SJSA1 (cell line): ENCODE measurements at places on chromosomes 16 and 17.

DNA sequence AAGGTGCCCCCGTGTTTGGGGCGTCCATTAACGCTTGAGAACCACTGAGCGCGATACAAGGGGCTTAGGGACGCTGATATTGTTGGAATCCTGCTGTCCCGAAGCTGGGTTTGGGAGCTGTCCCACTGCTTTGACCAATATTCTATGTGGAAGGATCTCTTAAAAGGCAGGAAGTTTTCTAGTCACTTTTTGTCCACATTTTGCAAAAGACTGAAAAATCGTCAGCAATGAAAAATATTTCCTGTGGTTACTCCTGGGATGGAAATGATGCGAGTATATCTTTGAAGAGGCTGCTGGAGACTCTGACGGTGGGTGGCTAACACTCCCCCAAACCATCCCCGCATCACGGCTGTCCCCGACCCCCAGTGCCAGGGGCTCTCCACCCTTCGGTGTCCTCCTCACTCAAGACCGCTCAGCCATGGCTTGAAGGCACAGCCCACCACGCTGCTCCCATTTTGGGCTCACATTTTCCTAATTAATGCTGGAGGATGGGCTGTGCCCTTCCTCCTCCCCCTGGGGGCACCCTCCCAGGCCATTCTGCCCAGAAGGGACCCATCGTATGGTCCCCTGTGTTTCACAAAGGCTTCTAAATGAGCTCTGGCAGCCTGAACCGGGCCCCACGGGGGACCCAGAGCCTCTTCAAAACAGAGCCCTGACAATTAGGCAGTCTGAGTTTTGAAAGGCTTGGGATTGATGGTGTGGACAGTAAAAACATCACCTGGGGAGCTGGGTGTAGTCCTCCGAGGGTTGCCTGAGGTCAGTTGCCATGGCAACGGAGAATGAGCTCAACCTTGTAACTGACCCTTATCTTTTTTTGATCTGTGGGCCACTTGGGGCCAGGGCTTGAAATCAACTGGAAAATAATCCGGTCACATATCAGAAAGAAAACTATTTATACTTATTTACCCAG, 158.6 kb downstream of the C16orf78 start:
- H3K27me3 ChIP-seq = no peaks in the 10 kb centered on the region
- peaks cover 4% of the 10 kb centered on the region; the same call in 1 of the 2 replicates for H3K4me1 ChIP-seq
- H3K4me3 ChIP-seq = no peak overlapping the region
- H3K27ac ChIP-seq = no peak overlapping the region
- DNase-seq = no peak
- H3K36me3 ChIP-seq = no peaks in the 10 kb centered on the region

DNA sequence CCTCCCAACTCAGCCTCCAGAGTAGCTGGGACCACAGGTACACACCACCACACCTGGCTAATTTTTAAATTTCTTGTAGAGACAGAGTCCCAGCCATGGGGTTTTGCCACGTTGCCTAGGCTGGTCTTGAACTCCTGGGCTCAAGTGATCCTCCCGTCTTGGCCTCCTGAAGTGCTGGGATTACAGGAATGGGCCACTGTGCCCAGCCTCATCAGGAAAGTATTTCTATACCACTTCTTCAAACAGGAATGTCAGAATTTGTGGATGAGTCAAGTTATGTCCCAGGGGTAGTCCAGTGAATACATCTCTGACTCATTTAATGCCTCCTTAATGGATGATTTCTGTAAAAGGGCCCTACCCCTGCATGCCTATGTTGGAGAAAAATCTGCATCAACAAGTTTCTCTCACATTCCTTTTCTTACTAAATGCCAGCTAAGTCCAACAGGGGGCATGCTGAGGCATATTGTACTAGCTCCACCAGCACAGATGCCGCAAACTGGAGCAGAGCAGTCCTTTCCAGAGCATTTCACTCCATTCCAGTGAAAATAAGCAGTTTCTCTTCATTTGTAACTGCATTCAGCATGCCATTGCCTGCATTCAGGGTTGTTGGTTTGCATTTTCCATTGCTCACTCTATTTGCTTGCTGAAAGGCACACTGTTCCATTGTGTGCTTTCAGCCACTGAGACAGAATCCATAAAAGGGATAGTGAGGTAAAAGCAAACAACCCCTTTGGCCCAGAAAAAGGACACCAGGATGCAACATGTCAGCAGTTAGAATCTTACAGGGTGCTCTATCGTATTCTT, 5.3 kb upstream of the CAVIN1 start:
- H3K27ac ChIP-seq = peak overlapping the region; percentile 57
- H3K4me3 ChIP-seq = no peak overlapping the region
- no peaks in the 10 kb centered on the region for H3K36me3 ChIP-seq
- no peaks in the 10 kb centered on the region for H3K27me3 ChIP-seq

- no peak overlapping the region for H3K27ac ChIP-seq
- H3K4me3 ChIP-seq = no peak overlapping the region
- no peaks in the 10 kb centered on the region for H3K36me3 ChIP-seq
- H3K27me3 ChIP-seq = no peaks in the 10 kb centered on the region
- H3K4me1 ChIP-seq = peaks cover 21% of the 10 kb centered on the region
Observed at GRCh38 chr16:82715160-82715559, 88.4 kb downstream of the CDH13 start.

DNA sequence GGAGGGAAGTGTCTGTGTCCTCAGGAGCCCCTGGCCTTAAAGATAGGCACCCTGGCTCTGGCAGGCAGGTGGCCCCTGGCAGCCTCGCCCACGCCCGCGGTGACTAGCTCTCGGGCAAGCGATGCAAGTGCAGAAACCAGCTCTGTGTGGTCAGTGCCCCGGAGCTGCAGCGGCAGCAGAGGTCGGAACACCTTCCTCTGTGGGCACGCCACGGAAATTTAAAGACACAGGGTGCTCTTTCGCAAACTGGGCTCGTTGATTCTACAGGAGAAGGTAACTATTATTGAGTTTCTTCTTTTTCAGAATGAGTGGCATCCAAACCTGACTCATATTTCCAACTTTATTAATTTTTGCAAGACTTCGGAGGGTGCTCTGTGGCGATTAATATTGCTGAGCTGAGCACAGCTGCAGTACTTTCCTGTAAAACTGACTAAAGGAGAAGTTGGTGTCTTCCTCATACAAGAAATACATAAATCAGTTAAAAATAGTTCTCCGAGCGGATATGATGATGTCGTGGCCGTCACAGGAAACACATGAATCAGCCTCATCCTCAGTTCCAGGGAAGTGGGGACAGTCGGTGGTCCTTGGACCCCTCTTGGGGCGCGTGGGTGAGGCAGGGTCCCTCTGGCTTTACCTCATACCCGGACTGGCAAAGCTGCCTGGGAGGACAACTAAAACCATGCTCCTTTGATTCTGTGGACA, 120.2 kb downstream of the METRNL start:
- DNase-seq = no peak
- H3K27ac ChIP-seq = no peak overlapping the region
- peaks cover 32% of the 10 kb centered on the region for H3K4me1 ChIP-seq
- no peak overlapping the region for H3K4me3 ChIP-seq

GRCh38 chr17:538181-538973, 176.3 kb downstream of the VPS53 start:
- H3K27me3 ChIP-seq = no peaks in the 10 kb centered on the region
- no peak for DNase-seq
- H3K27ac ChIP-seq = no peak overlapping the region
- H3K4me3 ChIP-seq = no peak overlapping the region
- no peaks in the 10 kb centered on the region for H3K4me1 ChIP-seq
- H3K36me3 ChIP-seq = peaks cover 21% of the 10 kb centered on the region

GRCh38 chr17:50499721-50500120, 8.5 kb upstream of the MYCBPAP start:
- no peaks in the 10 kb centered on the region for H3K36me3 ChIP-seq

- H3K4me1 ChIP-seq = peaks cover 66% of the 10 kb centered on the region
- H3K27me3 ChIP-seq = no peaks in the 10 kb centered on the region
Observed at GRCh38 chr16:87216841-87217275, 100.3 kb downstream of the C16orf95 start.

GRCh38 chr17:41278176-41278955, 2.9 kb downstream of the KRTAP9-7 start:
- H3K27ac ChIP-seq = no peak overlapping the region
- no peaks in the 10 kb centered on the region for H3K36me3 ChIP-seq
- DNase-seq = no peak
- H3K4me1 ChIP-seq = peaks cover 15% of the 10 kb centered on the region

- no peak overlapping the region for H3K4me3 ChIP-seq
- no peaks in the 10 kb centered on the region; the same call in 1 of the 2 replicates for H3K4me1 ChIP-seq
- no peak overlapping the region for H3K27ac ChIP-seq
Observed at GRCh38 chr16:88744577-88745521, 38.5 kb downstream of the CTU2 start.

DNA sequence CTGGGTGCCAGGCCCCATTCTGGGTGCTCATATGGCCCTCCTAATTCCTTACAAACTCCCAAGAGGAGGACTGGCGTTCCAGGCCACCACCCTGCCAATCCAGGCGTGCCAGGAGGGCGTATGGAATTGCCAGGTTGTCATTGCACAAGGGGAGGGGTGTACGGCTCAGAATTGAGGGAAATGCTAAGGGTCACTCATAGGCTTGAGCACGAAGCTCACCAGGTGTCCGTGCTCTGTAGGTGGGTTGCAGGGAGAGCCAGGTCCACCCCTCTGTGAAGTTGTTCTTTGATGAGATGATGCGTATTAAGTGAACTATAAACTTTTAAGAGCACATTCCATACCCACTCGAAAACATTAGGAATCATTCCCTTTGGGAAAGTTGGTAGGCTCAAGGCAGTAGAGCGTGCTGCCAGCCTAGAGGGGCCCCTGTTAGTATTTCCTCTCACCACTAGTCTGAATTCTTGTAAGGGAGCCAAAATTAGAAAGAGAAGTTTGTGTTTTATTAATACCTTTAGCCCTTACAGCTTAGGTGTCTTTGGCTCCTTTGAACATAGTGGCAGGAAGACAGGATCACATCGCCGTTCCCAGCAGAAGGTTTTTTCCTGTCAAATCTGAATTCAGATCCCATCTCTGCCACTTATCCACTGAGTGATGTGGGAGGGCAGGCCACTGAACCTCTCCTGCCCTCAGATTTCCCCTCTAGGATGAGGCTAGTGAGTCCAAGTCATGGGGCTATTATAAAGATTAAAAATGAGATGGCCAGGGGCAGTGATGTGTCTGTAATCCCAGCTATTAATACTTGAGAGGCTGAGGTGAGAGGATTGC, 38.7 kb upstream of the NFAT5 start:
- DNase-seq = no peak
- H3K27me3 ChIP-seq = no peaks in the 10 kb centered on the region
- H3K36me3 ChIP-seq = no peaks in the 10 kb centered on the region
- no peak overlapping the region for H3K27ac ChIP-seq
- peaks cover 32% of the 10 kb centered on the region for H3K4me1 ChIP-seq
- no peak overlapping the region for H3K4me3 ChIP-seq

GRCh38 chr16:67156143-67156844, 3.4 kb downstream of the TRADD start:
- DNase-seq = no peak
- peaks cover 7% of the 10 kb centered on the region; the same call in 1 of the 2 replicates for H3K36me3 ChIP-seq
- peaks cover 28% of the 10 kb centered on the region for H3K4me1 ChIP-seq
- no peak overlapping the region for H3K27ac ChIP-seq
- no peak overlapping the region for H3K4me3 ChIP-seq

DNA sequence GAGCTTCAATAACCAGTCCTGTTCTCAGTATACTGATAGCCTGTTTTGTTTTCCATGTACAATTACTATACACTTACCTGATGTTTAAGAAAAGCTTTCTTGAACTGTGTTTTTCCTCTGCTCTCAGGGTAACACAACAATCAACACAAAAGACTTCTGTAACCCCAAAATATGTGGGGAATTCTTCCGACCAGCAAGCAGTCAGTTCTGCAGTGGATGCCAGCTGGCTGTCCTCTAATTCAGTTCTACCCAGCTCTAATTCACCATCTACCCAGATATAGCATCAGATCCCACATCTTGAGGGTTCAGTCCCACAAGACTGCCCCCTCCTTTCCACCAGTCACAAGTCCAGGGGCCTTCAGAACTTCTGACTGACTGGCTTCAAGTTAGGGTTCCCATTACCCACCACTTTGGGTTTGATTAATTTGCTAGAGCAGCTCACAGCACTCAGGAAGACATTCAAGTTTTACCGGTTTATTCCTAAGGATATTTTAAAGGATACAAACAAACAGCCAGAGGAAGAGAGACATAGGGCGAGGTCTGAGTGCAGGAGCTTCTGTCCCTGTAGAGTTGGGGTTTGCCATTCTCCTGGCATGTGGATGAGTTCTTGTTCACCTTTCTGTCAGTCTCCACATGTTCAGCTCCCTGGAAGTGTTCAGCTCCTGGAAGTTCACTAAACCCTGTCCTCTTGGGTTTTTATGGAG, 178.2 kb downstream of the CHD9 start:
- no peaks in the 10 kb centered on the region for H3K4me1 ChIP-seq
- H3K4me3 ChIP-seq = no peak overlapping the region

- H3K27me3 ChIP-seq = no peaks in the 10 kb centered on the region
- peaks cover 32% of the 10 kb centered on the region for H3K4me1 ChIP-seq
- H3K4me3 ChIP-seq = peak overlapping the region; percentile 93
- DNase-seq = no peak
Observed at GRCh38 chr17:30292286-30292858, 628 bp upstream of the BLMH start.

DNA sequence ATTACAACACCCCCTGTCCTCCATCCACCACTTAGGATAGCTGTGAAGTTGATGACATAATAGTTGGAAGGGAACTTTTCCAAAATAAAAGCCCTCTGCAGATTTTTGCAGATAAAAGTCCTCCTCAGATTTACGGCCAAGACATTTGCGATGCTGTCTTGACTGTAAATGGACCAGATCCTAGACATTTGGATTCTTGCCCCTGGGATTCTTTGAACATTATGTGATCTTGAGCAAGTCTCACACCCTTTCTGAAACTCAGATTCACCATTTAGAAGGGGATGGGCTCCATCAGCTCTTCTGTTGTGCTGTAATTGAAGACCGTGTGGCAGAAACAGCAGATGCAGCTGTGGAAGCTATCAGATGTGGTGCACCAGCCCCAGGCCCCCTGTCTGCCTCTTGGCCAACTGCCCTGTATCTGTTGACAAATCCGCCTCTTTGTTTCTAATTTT, 153.9 kb upstream of the CACNG3 start:
- DNase-seq = no peak
- no peaks in the 10 kb centered on the region for H3K36me3 ChIP-seq
- no peak overlapping the region for H3K4me3 ChIP-seq
- H3K4me1 ChIP-seq = no peaks in the 10 kb centered on the region
- H3K27ac ChIP-seq = no peak overlapping the region
- no peaks in the 10 kb centered on the region; the same call in 1 of the 2 replicates for H3K27me3 ChIP-seq

DNA sequence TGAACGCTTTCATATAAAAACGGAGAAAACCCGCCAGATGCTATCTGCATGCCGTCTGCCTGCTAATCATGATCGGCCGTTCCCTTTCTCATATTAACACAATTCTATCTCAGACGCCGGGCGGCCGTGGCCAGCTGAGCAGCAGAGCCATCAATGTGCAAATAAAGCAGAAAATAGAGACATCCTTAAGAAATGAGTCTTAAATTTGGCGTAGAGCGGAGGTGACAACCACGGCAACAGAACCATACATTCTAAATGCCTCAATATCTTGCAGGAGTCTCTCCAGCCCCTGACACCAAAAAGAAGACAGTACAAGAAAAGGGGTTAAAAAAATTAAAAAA, 2.7 kb upstream of the IRX5 start:
- peak overlapping the region; percentile 100 for H3K27ac ChIP-seq
- peak overlapping the region; percentile 98 for H3K4me3 ChIP-seq
- peaks cover 16% of the 10 kb centered on the region for H3K36me3 ChIP-seq
- DNase-seq = no peak
- no peaks in the 10 kb centered on the region for H3K27me3 ChIP-seq
- peaks cover 23% of the 10 kb centered on the region for H3K4me1 ChIP-seq
